Fibroblast of lung (primary cell): ENCODE measurements at places on chromosomes 16 and 17.

GRCh38 chr16:30478766-30479478 lies 6.4 kb downstream of the ITGAL start:
- DNase-seq = no peak

DNA sequence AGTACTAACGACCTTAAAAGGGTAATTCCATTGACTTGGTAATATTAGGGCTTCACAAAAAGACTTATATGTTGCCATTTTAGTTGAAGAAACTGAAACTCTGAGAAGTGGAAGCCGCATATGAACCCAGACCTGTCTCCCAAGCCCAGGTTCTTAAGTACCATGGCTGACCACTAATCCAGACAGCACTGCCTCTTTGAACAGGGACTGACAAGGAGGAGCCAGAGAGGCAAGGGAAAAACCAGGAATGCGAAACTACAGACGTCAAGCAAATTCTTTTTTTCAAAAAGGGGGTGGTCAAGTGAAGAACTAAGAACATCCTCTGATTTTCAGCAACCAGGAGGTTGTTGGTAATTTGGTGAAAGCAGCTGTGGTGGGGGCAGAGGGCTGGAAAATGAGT lies 15.2 kb downstream of the CYB5D1 start:
- no peak for DNase-seq

DNA sequence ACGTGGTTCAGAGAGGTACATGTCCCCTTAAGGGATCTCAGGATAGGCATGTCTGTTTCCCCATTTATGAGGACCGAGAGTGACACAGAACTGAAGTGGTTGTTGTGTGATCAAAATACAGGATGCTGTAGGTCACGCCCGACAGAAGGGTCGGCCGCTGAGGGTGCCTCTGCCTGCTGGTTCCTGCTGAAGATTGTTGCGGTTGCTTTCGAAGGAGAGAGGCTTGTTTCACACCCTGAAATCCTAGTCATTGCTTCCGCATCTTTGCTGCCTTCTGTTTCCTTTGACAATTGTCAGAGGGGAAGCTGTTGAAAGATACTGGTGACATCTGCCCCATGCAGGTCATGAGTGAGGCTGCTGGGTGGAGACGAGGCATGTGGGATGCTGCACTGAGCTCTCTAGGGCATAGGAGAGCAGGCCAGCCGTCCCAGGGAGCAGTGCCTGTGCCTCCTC lies 3.8 kb upstream of the NAT9 start:
- no peak for DNase-seq

GRCh38 chr16:89525146-89525913 lies 17.1 kb downstream of the SPG7 start:
- DNase-seq = no peak

GRCh38 chr17:323181-323580 lies 29.4 kb downstream of the RPH3AL start:
- no peak for DNase-seq

GRCh38 chr17:68302666-68303065 lies 11.4 kb downstream of the ARSG start:
- no peak for DNase-seq

GRCh38 chr16:72092832-72093447 lies 480 bp downstream of the TXNL4B start:
- peak; percentile 79 for DNase-seq

- DNase-seq = no peak
These were observed 23.8 kb upstream of the KIFC3 start for GRCh38 chr16:57826052-57826451.

- DNase-seq = no peak
These were observed 5.0 kb downstream of the NFATC3 start for GRCh38 chr16:68090130-68090529.

DNA sequence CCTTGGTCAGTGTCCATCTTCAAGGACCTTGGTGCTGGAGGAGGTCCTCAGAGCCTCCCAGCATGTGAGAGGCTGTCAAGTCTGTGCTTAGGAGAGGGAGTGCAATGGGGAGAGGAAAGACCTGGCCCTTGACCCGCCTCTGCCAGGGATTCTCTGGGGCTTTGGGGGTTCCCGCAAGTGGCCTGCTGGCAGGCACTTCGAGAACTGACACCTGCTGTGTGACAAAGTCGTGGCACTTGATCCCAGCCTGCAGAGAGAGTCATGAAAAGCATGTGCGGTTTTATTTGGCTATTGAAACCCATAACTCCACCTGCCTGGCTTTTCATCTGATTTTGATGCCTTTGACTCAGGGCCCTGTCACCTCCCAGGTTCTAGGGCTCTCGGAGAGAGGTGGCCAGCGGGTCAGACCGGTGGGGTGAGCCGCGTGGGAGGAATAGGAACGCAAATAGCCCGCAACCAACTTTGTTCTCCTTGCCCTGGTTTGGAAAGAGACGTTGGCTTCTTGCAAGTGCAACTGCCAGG lies 42.8 kb upstream of the GSE1 start:
- DNase-seq = no peak

DNA sequence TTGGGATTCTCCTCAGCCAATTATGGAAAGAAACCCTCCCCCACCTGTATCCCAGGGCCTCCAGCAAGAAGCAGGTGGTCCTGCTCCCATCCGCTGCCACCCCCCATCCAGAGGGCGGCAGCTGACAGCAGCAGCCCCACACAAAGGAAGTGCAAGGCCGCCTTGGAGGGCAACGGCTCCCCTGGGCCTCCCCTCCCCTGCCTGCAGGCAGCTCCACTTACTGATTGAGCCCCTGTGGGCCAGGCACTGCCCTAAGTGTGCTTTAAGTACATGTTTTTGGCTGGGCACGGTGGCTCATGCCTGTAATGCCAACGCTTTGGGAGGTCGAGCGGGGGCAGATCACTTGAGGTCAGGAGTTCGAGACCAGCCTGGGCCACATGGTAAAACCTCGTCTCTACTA lies 257.6 kb downstream of the PARN start:
- DNase-seq = no peak

GRCh38 chr16:3954411-3954921 lies 74.0 kb upstream of the CREBBP start:
- DNase-seq = peak; percentile 36

- DNase-seq = no peak
These were observed 142.0 kb upstream of the RCVRN start for GRCh38 chr17:10046786-10047785.

- DNase-seq = no peak
These were observed 497.5 kb upstream of the SALL1 start for GRCh38 chr16:51648526-51648925.

DNA sequence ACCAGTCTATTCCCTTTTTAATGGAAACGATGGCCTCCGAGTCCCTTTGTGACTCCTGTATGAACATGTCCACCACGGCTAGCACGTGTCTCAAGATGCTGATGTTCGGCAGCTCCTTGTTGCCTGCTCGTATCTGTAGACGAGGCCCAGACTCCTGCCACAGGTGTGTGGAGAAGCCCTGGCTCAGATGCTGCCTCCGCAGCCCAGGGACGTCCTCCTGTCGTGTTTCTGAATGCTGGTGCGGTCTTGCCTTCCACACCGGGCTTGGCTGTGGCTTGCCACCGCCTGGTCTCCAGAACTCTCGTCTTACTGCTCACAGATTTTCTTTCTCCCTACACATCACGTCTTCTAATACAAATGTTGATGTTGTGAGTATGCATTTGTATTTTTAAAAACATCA lies 17.0 kb downstream of the FOXF1 start:
- no peak for DNase-seq

GRCh38 chr16:74673876-74674275 lies 7.2 kb upstream of the RFWD3 start:
- no peak for DNase-seq

DNA sequence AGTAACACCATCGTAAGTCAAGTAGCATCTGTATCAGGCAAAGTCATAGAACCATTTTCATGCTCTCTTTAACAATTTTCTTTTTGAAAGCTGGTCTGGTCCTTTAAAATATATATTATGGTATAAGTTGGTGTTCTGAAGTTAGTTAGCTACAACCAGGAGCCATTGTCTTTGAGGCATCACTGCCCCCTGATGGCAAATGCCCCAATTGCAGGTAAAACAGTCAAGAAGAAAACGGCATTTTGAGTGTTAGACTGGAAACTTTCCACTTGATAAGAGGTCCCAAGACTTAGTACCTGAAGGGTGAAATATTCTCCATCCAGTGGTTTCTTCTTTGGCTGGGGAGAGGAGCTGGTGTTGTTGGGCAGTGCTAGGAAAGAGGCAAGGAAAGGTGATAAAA lies 14.1 kb downstream of the TP53 start:
- no peak for DNase-seq
